ENCODE measurements at places on chromosomes 6 and 20.

DNA sequence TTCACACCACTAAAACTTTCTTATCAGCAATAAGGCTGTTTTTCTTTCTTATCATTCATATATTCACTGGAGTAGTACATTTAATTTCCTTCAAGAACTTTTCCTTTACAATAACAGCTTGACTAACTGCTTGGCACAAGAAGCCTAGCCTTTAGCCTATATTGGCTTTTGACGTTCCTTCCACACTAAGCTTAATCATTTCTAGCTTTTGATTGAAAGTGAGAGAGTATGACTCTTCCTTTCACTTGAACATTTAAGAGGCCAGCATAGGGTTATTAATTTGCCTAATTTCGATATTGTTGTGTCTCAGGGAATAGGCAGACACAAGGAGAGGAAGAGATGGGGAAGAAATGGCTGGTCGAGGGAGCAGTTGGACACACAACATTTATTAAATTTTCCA lies 23.6 kb downstream of the THEMIS start:
- no peak for DNase-seq

GRCh38 chr20:51876313-51876940 lies 74.1 kb upstream of the SALL4 start:
- no peak for DNase-seq

DNA sequence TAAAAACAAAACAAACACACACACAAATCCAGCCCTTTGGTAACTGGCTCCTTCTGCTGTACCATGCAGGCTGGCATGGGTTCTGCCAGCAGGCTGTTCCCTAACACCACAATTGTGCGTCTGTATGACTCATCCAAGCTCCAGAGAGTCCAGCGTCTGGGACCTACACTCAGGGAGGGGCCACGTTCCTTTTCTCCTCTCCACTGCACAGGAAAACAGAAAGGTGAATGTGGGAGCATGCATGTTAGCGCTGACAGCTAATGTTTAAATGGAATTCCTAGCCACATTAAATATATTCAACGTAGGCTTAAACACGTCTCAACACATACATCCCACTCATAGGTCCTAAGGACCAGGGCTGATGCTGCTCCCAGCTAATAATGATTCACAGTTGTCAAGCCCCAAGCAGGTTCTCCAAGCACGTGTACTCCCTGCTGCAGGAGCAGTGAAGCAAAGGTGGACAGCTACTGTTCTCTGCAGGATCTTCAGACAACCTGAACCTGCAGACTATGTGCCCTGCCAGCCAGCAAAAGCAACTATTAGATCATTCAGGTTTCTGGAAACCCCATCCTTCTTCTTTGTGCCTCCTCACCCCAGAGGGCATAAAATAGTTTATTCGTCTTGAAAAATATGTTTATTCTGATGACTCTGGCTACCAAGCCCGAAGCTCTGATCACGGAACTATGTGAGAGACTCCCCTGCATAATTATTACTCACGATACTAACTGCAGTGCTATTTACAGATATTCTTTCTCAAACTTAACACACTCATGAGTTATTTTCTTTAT lies 20.9 kb downstream of the MAP1LC3A start:
- DNase-seq: peak; percentile 60

DNA sequence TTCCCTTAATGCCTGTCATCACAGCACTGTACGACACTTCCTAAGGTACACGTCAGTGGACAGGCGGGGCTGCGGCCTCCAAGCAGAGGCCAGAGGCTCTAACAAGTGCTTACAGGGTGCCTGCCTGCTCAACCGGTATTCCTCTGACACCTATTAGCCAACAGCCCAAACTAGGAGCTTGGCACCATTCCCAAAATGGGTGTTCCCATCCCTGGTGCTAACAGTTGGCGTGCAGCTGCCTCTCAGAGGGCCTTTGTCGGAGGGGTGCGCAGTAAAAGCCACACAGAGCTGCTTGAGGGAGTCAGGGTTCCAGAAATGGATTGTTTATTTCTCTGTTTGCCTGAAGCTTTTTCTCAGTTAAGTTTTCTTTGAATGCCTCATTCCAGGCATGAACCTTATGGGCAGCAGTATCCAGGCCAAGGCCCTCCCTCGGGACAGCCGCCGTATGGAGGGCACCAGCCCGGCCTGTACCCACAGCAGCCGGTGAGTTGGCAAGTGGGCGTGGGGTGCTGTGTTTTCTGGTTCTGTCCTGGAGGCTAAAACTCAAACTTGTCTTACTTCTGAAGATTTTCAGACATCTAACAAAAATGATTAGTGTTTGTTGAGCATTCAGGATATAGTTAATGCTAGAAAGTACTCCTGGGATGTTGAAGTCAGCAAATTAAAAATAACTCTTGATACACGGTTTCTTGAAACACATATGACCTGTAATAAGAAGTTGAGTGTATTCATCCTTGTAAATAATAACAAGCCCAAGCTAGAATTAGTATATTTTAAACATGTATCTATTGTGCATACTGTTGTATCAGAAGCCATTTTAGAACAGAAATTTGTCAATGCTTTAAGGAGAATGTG lies 124.7 kb downstream of the TMEM242 start:
- no peak for DNase-seq

GRCh38 chr6:132530293-132530974 lies 7.6 kb upstream of the TAAR9 start:
- no peak for DNase-seq

DNA sequence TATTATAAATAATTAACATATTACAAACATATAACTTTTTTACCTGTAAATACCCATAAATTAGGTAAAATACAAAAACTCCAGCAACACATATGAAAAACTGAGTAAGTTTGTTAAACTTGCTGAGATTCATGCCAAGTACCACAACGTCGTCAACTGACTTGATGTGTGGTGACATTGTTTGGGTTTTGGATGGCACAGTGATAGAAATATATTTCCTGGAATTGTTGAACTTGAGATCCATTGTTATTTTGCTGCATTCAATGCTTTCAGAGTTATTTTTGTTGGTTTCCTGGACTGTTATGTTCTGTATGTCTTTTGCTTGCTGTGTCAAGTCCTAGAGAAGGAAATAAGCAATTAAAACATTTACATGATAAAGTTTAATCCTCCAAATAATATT lies 5.5 kb downstream of the SLC35B3 start:
- no peak for DNase-seq

- no peak for DNase-seq
Observed at GRCh38 chr6:96184798-96185197, 169.0 kb downstream of the FUT9 start.

DNA sequence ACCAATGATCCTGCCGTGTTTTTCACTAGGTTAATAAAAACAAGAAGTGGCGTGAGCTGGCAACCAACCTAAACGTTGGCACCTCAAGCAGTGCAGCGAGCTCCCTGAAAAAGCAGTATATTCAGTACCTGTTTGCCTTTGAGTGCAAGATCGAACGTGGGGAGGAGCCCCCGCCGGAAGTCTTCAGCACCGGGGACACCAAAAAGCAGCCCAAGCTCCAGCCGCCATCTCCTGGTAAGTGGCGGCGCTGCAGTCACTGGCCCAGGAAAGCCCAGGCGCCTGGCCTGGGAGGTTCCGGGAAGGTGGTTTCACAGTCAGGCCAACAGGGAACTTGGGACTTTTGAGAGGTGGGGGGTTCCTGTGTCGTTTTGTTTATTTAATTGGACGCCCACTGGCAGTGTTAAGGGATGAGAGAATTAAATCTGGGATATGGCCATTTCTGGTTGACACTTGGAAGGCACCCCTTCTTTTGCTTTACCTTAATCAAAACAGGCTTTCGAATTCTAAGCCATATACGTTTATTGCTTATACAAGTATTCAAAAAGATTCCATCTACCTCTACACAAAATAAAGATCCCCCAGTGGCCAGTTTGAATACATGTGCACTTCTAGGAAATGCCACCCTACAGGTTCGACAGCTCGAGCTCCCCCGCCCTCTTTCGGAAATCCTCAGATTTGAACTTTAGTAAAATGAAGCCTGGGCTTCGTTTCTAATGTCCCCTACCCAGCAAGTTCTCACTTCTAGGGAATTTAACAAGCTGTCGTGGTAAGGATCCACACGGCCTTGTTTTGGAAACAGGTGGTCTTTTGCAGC lies 138.9 kb downstream of the TMEM242 start:
- peak; percentile 83 for DNase-seq

DNA sequence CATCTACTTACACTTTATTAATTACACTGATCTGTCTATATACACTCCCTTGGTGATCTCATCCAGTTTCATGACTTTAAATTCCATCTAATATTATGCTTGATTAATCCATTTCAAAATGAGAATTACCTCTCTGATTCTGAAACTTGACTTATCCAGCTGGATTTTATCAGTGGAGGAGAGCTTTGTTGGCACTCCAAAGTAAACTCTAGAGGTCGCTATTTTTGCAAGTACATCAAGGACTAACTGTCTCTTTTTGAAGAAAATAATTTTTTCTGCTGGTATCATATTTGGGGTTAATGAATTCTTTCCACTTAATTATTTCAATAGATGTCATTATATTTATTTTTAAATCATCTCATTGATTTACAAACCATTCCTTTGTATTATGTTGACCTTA lies 630.3 kb upstream of the MAN1A1 start:
- DNase-seq: peak; percentile 2

- no peak for DNase-seq
Observed at GRCh38 chr6:43016176-43016942, 2.3 kb downstream of the KLHDC3 start.

DNA sequence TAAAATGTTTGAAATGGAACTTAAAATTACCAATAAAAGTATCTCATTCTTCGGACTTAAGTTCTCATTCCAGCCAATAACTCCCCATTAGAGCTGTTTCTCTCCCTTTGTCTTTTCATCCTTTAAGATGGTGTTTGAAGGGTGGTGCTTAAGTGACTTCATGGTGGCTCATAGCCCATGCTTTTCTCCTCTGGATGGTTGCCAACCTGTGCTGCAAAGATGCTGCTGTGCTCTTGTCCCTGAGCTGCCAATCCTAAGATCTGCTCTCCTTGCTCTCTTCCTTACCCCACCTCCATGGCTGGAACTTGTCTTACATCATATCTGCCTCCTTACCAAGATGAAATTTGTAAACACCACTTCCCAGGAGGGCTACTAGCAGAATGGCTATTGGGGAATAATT lies 31.6 kb upstream of the PNRC1 start:
- DNase-seq: no peak
